ENCODE measurements at places on chromosomes 12 and 14. TPM values are rescaled to one million over a fixed set of nuclear protein-coding genes. Genes with fewer than 3 reads are reported as not detected.

BEGAIN gene
- 1.9 TPM for total RNA-seq

RPL36AL gene
- 211 TPM for total RNA-seq

GRCh38 chr12:68392376-68392775 is 60.2 kb upstream of the MDM1 start:
- H3K27me3 ChIP-seq: no peaks in the 10 kb centered on the region
- DNase-seq: no peak
- no peak overlapping the region for H3K4me3 ChIP-seq

GRCh38 chr12:578748-579419 is 84.4 kb downstream of the NINJ2 start:
- no peaks in the 10 kb centered on the region for H3K36me3 ChIP-seq
- H3K4me1 ChIP-seq: peaks cover 16% of the 10 kb centered on the region
- no peak for DNase-seq
- no peak overlapping the region for H3K27ac ChIP-seq
- no peak overlapping the region for H3K4me3 ChIP-seq
- H3K27me3 ChIP-seq: no peaks in the 10 kb centered on the region

DNA sequence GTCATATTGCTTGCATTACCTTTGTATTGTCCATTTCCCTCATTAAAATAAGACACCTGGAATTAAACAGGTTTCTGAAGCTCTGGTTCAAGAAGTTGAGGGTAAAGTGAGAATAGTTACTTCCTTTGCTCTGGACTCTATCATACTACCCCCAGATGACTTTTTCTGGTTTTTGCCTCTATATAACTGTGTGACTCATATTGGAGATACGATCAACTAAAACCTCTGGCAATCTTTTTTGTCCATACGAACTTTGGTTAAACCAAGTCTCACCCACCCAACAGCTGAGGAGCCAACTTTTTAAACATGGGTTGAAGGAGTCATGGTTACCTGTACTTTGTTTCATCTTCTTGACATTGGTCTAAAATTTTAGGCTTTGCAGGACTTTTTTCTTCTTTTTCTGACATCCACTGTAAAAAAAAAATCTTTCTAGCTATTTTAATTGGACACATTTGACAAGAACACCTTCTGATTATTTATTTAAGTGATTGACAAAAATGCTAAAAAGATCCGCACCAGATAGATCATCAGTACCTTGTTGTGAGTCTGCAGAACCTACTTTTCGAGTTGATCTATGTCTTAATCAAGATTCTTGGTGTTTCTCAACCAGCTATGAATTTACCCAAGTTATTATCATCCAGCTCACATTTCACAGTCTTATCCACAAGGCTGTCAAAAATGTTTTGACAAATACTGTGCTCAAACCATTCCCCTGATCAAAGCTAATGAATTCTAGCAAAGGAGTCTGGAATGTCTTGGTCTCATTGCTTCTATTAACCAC is 166.0 kb downstream of the IPO8 start:
- no peak overlapping the region for H3K4me3 ChIP-seq
- DNase-seq: no peak
- H3K36me3 ChIP-seq: no peaks in the 10 kb centered on the region
- no peaks in the 10 kb centered on the region for H3K27me3 ChIP-seq
- H3K27ac ChIP-seq: no peak overlapping the region

Data from T-cell (primary cell).